Small intestine (tissue), 16 donors: ENCODE measurements at places on chromosomes 6 and 20.

- no peak for DNase-seq
Observed at GRCh38 chr20:11920083-11920482, 2.4 kb downstream of the BTBD3 start.

GRCh38 chr20:58308680-58309527, 611 bp upstream of the RAB22A start:
- DNase-seq: peak; percentile 55

DNA sequence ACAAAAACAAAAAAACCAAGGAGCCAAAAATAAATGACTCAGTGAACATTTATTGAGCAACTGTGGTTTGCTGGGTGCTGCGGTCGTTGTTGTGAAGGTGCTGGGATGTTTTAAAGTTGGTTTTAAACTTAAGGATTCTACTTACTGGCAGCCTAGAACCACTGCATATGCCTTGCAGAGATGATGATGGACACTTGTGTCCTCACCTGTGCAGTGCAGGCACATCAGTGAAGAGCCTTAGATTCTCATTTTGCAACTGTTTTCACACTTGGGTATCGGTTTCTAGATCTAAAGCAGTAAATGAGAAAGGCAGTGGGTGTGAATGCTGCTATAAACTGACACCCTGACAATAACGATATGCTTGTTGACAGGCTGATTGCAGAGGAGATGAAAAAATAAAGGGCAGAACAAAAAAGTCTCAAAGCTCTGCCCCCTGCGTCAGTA, 68.8 kb downstream of the UTRN start:
- DNase-seq: no peak

DNA sequence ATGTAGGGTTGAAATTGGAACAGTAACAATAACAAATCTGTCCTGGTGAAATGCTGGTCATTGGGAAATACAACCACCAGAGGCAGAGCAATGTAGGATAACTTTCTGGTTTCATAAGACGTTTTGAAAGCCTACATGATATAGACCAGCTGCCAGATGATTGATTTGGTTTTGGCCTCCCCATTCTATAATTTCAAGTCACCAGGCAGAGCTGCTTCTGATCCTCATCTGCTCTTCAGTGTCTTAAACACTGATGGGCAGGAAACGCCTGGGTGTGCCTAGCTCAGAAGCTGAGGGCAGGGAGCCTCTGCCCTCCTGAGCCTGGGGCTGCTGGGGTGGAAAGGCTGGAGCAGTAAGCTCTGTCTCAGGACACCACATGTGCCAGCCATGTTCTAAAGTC, 24.5 kb downstream of the DHX35 start:
- no peak for DNase-seq

- no peak for DNase-seq
Observed at GRCh38 chr20:24138196-24138857, 149.7 kb upstream of the GGTLC1 start.

GRCh38 chr20:8156235-8157079, 24.4 kb downstream of the PLCB1 start:
- DNase-seq: no peak

DNA sequence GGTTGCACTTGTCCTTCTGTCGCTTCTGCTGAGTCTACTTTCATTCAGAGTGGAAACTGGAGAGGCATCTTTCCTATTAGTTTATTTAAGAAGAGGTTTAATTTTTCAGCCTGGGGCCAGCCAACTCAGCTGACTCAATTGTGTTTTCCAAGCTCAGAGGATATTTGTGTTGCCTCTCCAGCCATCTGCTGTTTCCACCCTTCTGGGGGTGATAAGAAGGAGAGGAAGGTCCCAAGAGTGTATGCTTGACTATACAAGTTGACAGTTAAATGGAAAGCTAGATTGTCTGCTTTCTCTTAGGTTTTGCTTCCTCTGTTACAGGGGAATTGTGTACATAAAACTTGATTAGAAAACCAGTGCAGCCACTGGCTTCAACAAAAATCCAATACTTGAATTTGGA, 3.0 kb downstream of the PSMF1 start:
- no peak for DNase-seq

DNA sequence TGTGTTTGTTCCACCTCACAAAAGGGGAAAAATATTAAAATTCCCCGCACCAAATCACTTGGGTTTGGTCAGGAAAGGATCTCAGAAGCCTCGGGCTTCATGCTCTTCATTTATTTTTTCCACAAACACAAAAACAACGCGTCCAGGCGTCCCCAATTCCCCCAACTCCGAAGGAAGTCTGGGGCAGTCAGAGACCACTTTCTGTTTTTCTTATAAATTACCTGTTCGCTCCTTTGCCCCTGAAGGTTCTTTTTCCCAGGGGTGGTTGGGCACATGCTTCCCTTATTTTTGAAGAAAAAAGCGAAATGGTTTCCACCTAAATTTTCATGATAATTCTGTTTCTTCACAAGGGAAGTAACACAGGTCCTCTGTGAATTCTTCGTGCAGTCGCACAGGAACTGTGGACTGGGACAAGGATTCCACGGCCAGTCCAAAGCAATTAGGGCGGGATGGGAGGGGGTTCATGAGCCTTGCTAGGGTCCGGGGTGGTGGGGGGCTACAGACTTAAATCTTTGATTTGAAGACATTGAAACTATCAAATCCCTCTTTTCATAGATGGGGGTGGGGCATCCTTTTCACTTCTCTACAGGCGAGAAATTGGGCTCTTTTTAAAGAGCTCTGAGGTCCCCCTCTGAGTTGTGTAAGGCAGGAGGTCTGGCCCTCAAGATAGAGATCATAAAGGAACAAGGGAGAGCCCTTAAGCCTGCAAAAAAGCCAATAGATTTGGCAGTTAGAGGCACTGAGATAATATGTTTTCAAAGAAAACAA, 30.5 kb upstream of the HFE start:
- peak; percentile 63 for DNase-seq

DNA sequence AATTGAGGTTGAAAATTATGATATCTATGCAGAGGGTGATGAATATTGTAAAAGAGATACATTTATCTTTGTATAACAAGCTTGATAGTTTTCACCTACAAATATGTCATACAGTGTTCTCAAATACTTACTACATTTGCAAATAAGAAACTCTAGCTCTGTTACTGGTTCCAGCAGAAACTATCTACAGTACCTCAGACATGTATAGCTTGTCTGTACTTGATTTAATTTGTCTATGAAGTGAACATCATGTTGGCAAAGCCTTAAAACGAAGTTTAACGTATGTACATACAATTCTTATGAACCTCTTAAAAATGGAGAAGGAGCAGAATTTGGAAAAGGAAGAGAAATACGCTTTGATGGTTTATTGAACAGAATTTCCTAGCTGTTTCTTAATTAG, 201.4 kb upstream of the MARCKS start:
- DNase-seq: no peak

- DNase-seq: no peak
Observed at GRCh38 chr20:37500311-37500710, 20.7 kb upstream of the NNAT start.

GRCh38 chr20:13683833-13684232, 45.1 kb upstream of the TASP1 start:
- no peak for DNase-seq

DNA sequence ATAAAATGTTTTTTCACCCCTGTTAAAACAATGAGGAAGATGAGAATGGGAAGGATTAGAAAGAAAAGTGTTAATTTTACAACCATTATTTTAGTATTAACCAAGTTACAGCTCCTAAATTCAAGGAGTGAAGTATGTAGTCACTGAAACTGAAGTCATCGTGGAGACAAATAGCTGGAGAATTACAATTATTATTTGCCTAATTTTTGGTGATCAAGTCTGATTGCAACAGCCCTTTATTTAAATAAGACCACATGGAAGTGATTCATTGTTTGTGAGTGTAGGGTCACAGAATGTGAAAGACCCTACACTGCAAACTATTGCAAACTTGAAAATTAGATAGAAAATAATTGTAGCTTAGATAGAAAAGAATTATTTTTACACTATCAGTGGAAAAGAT, 292.4 kb downstream of the CENPW start:
- no peak for DNase-seq

- DNase-seq: no peak
Observed at GRCh38 chr6:56495654-56496053, 147.0 kb downstream of the DST start.

GRCh38 chr6:24982231-24982630, 46.5 kb upstream of the RIPOR2 start:
- no peak for DNase-seq

GRCh38 chr20:22462975-22463914, 121.1 kb downstream of the FOXA2 start:
- DNase-seq: no peak

DNA sequence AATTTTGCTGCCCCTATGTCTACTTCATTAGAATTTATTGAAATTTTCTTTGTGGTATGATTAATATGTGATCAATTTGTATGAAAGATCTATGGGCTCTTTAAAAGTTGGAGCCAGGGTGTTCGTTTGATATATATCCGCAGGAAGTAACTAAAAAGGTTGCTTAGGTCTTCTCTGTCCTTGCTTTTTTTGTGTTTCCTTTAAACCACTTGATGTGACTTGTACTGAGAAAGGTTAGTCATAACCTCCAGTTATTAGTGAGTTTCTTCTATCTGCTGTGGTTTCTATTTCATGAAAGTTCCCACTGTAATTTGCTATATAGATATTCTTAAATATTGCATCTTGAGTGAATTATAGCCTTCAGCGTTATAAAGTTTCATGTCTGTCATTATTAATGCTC, 585.3 kb upstream of the ARID1B start:
- DNase-seq: no peak

DNA sequence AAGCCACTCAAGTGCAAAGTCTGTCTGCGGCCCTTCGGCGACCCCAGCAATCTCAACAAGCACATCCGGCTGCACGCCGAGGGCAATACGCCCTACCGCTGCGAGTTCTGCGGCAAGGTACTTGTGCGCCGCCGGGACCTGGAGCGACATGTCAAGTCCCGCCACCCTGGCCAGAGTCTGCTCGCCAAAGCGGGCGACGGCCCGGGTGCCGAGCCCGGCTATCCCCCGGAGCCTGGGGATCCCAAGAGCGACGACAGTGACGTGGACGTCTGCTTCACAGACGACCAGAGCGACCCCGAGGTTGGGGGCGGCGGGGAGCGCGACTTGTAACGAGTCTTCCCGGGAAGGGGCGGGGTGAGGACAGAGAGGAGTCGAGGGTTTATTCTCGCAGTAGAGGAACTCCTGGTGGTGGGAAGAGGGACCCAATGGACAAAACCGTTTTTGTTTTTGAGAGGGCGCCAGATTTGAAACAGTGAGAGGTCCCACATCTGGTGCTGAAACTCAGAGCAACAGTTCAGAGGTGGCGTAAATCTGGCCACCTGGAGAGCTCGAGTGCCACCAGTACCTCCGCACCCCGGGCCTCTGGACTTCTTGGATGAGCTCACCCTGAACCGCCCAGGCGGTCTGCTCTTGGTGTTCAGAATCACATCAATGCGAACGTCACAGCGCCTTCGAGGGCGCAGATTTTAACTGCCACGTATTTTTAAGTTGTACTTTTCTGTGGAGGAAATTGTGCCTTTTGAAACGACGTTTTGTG, 8.0 kb downstream of the PRDM13 start:
- no peak for DNase-seq

GRCh38 chr6:44101832-44102231, 25.4 kb downstream of the MRPL14 start:
- DNase-seq: no peak

DNA sequence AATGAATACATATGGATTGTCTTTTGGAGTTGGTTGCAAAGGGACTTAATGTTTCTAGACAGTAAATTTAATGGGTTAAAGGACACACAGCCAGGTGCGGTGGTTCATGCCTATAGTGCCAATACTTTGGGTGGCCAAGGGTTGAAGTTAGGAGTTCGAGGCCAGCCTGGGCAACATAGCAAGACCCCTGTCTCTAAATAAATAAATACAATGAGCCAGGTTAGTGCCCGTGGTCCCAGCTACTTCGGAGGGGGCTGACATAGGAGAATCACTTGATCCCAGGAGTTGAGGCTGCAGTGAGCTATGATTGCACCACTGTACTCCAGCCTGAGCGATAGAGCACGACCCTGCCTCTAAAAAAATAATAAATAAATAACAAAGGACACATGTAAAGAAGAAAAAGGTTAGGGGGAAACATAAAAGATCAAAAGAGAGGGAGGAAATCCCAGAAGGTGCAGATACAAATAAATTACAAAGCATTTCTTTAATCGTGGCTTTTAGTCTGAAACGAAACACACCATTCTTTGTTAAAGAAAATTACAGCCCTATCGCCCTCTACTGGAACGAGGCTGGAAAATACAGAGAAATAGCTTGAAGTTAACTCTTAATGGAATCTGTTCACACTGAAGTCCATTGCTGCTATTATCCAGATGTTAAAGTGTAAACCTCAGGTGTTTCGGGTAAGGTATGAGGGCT, 42.6 kb upstream of the SCML4 start:
- DNase-seq: peak; percentile 61

- DNase-seq: no peak
Observed at GRCh38 chr6:4575714-4576113, 200.5 kb upstream of the CDYL start.

- no peak for DNase-seq
Observed at GRCh38 chr6:16965689-16966088, 136.2 kb upstream of the STMND1 start.

- no peak for DNase-seq
Observed at GRCh38 chr6:2111162-2111677, 134.2 kb downstream of the GMDS start.

DNA sequence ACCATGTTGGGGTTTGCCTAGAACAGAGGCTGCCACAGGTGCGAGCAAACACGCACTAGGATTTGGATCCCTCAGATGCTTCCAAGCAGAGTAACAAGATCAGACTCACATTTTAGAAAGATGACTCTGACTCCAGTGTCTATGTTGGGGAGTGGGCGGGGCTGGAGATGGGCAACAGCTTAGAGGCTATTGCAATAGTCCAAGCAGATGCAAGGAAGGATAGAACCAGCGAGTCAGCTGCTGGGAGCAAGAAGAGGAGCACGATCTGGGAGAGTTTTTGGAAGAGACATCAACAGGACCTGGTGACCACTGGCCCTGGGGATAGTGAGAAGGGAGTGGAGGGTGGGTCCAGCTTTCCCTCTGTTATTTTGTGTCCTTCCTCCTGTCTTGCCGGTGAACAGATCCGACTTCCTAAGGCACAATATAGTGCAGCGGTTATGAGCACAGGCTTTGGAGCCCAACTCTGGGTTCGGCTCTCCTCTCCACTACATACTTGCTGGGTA, 52.7 kb downstream of the FGD2 start:
- no peak for DNase-seq

- DNase-seq: no peak
Observed at GRCh38 chr20:35939264-35939663, 15.0 kb downstream of the SCAND1 start.

DNA sequence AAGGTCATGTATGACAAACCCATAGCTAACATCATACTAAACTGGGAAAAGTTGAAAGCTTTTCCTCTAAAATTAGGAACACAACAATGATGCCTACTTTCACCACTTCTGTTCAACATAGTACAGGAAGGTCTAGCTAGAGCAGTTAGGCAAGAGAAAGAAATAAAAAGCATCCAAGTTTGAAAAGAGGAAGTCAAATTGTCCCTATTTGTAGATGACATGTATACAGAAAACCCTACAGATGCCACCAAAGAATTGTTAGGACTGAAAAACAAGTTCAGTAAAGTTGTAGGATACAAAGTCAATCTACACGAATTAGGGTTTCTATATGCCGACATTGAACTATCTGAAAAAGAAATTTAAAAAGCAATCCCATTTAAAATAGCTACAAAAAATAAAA, 89.4 kb upstream of the GLP1R start:
- no peak for DNase-seq

GRCh38 chr6:20744911-20745557, 210.8 kb downstream of the CDKAL1 start:
- no peak for DNase-seq
